Left colon (tissue), 2 donors: ENCODE measurements at places on chromosomes 16 and 17.

GRCh38 chr17:520447-521182 lies 168.0 kb upstream of the RPH3AL start:
- DNase-seq = no peak

GRCh38 chr16:73753931-73754330 lies 542.7 kb upstream of the PSMD7 start:
- DNase-seq = no peak

DNA sequence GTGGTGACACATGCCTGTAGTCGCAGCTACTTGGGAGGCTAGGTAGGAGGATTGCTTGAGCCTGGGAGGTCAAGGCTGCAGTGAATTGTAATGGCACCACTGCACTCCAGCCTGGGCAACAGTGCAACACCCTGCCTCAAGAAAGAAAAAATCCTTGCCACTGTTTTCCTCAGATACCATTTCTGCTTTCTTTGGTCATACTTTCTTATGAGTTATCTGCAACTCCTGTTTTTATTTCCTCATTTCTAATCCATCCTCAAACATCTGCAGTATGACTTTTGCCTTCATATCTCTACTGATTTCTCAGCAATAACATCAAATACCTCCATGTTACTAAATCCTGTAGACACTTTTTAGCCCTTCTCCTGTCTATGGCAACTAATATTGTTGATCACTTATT lies 3.1 kb upstream of the AP2B1 start:
- DNase-seq = no peak

- no peak for DNase-seq
These were observed 203.5 kb downstream of the RBFOX3 start for GRCh38 chr17:79407385-79407784.

DNA sequence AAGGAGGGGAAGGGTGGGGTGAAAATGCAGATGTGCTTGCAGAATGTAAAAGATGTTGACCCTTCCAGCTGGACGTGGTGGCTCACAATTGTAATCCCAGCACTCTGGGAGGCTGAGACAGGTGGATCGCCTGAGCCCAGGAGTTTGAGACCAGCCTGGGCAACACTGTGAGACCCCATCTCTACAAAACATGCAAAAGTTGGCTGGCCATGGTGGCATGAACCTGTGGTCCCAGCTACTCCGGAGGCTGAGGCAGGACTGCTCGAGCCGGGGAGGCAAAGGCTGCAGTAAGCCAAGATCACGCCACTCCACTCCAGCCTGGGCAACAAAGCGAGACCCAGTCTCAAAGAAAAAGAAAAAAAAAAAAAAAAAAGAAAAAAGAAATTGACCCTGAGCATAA lies 17.8 kb downstream of the ATP1B2 start:
- DNase-seq = no peak

DNA sequence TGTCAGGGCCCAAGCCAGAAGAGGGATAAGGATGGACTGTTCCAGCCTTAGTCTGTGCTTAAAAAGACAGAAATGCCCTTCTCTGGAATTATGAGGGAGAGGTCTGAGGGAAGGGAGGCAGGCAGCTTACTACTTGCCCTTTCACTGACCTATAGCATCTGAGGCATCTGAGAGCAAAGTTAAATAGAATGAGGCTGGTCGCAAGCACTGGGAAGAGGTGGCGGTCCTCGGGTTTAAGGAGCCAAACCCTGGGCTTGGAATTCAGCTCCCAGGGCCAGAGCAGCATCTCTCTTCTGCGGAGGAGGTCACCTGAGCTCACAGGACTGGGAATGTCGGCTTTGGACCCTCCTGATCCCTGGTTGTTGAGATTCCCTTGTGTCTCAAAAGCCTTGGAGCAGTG lies 3.1 kb upstream of the LIMD2 start:
- no peak for DNase-seq
